Vein endothelial cell (primary cell): ENCODE measurements at places on chromosomes 12 and 14. TPM values are rescaled to one million over a fixed set of nuclear protein-coding genes. Genes with fewer than 3 reads are reported as not detected.

SLC38A6 gene
- total RNA-seq: 28.4 and 34.4 TPM in 2 replicates

BMP4 gene
- 103 and 240 TPM in 2 replicates for total RNA-seq

AHNAK2 gene
- total RNA-seq: 55.2 and 76.0 TPM in 2 replicates

GPD1 gene
- under 0.01 TPM in 1 of 2 replicates, not detected in the other for total RNA-seq

KLRC1 gene
- total RNA-seq: not detected in 2 replicates

MUCL1 gene
- total RNA-seq: not detected in 2 replicates

PYGL gene
- 54.5 and 55.3 TPM in 2 replicates for total RNA-seq

AKAP5 gene
- 0.33 and 0.76 TPM in 2 replicates for total RNA-seq

ZC2HC1C gene
- 0.67 and 1.6 TPM in 2 replicates for total RNA-seq

AREL1 gene
- 46.1 and 48.0 TPM in 2 replicates for total RNA-seq

WNT1 gene
- total RNA-seq: not detected in 2 replicates

PLCZ1 gene
- 0.38 TPM in 1 of 2 replicates, not detected in the other for total RNA-seq

TAS2R8 gene
- total RNA-seq: 0.33 TPM in 1 of 2 replicates, not detected in the other

TAS2R43 gene
- 1.3 and 1.6 TPM in 2 replicates for total RNA-seq

MANSC4 gene
- 0.33 TPM in 1 of 2 replicates, not detected in the other for total RNA-seq

RHNO1 gene
- total RNA-seq: 23.8 and 30.9 TPM in 2 replicates

IFI27L2 gene
- 11.8 and 13.4 TPM in 2 replicates for total RNA-seq

TBPL2 gene
- not detected in 2 replicates for total RNA-seq

KCNJ8 gene
- total RNA-seq: under 0.01 and 0.10 TPM in 2 replicates

CACNA1C gene
- total RNA-seq: 0.86 and 0.98 TPM in 2 replicates

FAM186B gene
- 0.48 and 0.65 TPM in 2 replicates for total RNA-seq

GNG2 gene
- 8.2 and 18.2 TPM in 2 replicates for total RNA-seq
